NCI-H187 (cell line): ENCODE measurements at places on chromosomes 12 and 14.

DNA sequence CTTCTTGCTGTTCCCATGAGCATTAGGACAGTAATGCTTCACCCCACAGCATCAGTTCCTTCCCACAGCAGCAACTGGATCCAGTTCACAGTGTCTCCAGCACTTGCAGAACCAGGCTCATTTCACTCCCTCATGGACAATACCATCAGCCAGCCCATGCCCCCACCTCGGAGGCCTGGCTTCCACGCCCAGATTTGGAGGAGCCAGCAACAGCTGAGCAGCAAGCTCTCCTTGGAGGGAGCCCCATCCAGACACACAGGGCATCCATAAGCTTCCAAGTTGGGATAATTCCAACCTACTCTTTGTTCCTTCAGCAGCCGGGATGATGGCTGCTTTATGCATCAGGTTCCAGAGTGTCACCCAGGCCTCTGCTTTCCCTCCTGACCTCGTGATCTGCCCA lies 250.0 kb downstream of the GLT1D1 start:
- DNase-seq: no peak

DNA sequence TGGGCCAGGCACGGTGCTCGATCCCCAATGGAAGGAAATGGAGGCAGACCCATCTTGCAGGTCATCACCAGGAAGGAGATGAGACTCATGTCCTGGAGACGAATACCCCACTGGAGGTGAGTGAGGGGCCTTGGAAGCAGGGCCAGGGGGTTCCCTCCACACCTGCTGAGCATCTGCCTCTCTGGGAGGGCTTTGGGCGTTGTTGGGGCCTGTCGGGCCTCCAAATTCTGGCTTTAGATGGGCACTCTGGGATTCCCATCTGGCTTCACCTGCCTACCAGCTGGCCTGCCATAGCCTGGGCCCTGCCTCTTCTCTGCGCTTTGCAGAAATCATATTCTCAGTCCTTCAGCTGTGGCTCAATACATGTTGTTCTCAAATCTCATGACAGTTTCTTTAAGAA lies 13.9 kb downstream of the RTL1 start:
- no peak for DNase-seq

DNA sequence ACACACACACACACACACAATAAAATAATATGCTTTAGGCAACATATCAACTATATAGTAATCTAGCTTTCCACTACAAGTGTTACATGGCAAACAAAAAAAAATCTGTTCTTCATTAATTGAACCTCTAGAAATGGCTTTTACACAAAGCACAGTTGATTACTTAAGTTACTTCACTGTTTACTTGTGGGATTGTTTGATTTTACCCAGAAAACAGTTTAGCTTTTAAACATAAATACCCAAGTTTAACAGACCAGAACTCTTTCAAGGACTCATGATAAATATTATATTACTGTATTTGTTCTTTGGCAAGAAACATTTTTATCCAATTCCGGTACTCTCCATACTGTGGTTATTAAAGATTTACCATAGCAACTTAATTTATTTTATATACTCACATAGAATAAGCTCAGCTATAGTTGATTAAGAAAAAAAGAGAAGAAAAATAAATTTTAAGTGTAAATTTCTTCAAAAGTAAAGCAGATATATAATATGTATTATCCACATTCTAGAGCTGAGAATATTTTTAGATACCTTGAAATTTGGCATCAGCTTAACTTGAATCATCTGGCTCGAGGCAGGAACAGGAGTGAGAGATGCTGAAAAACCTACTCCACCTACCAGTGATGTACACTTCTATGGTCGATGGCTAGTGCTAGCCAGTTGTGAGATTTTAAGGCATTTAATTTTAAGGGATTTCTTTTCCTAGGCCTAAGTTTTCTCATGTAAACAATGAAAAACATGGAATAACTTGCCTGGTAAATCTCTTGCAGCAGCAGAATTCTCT lies 126.0 kb downstream of the BTG1 start:
- no peak for DNase-seq

DNA sequence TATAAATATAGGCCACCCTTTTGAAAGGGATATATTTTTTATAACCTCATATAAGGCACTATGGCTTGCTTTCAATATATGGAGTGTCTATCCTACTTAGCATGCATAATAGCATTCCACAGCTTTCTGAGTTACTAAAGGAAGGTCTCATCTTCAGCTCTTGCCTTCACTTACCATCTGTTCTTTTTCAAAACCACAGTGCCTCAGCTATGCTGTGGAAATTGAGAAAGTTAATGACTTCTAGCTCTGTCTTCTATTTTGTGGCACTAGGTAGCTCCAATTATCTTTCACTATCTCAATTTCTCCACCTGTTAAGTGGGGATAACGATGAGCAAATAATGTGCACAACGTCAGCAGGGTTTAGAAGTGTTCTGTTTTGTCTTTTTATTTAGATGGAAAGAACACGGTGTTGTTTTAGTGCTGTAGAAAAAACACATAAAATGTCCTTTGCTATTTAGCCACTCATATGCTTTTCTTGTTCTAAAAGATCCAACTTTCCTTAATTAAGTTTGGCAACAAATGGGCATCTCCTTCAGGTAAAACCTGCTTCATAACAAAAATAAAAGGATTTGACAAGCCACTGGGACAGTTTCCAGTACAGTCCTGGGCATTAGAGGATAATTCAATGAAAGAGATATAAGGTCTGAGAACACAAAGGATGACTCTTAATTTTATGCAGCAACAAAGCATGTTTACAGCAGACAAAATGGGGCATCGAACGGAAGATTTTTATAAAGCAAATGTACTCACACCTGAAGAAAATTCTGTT lies 462.0 kb upstream of the SYT1 start:
- DNase-seq: no peak

GRCh38 chr12:72264548-72265175 lies 7.5 kb upstream of the TRHDE start:
- no peak for DNase-seq

DNA sequence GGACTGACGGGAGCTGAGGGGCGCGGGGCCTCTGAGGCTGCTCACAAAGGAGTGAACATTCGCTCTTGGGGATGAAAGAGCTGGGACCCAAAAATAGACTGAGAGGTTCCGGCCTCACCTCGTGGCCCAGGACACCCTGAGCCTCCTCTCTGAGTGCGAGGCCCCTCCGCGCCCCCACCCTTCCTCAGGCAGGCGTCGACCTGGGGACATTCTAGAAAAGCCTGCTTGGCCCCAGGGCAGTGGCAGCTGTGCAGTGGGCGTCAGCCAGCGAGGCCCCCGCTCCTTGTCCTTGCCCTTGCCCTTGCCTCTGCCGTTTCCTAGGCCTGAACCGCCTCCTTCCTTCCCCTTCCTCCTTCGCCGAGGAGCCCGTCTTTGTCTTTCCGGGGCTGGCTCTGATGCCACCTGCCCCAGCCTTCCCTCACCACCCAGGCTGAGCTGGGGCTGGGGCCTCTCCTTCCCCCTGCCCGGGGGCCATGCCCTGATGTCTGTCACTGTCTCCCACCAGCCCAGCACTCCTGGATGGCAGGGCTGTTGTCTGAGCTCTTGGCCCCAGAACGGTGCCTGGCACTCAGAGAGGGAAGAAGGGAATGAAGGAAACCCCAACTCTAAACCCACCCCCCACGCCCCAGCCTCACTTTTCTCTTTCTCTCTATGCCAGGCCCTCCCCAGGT lies 208.2 kb upstream of the RTL1 start:
- DNase-seq: no peak
